Epithelial cell of prostate (primary cell): ENCODE measurements at places on chromosomes 4 and X.

DNA sequence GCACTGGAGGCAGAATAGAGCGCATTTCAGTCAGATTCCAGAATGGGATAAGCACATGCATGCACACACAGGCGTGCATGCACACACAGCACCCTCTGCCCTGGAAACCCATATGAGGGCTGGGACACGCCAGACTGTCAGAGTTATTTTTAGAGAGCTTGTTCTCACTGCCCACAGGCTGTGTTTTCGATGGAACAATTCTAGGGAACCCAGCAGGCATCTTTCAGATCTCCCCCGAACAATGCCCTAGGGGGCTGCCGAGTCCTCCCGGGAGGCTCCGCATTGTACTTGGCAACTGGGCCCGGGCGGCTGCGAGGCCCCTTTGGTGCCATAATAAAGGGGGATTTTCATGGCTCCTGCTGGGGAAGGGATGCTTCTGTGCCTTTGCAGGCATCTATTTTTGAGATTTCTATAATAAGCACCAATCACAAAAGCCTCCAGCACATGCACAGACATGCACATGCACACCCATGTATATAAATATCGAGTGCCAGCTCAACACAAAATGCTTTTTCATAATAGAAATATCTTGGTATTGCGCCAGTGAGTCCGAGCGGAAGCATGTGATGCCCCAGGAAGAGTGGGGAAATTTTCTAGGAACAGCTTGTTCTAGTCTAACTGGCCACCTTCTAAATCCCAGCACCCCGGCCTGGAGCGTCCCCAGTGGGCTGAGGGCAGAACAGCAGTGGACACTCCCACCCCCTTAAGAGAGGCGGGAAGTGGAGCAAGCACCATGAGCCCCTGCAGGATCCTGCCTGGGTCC, 88.5 kb downstream of the PHKA2 start:
- DNase-seq: peak; percentile 50

GRCh38 chr4:42150653-42151567, 1.5 kb downstream of the BEND4 start:
- DNase-seq: no peak

- DNase-seq: no peak
Measured at GRCh38 chrX:30343206-30343605, 34.0 kb upstream of the NR0B1 start.

DNA sequence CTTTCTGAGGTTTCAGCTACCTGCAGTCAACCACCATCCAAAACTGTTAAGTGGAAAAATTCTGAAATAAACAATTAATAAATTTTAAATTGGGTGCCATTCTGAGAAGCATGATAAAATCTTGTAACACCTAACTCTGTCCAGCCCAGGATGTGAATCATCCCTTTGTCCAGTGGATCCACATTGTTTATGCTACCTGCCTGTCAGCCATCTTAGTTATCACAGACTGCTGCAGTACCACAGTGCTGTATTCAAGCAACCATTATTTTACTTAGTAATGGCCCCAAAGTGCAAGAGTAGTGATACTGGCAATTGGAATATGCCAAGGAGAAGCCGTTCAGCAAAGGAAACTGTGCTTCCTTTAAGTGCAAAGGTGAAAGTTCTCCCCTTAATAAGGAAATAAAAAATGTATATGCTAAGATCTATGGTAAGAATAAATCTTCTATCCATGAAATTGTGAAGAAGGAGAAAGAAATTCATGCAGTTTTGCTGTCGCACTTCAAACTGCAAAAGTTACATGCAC, 20.6 kb downstream of the CAMK2D start:
- DNase-seq: no peak

GRCh38 chr4:11428231-11428898, at the start of gene HS3ST1:
TSS of gene HS3ST1 (minus strand) at chr4:11428894. CDS start at chr4:11400005, 28,889 bp downstream.
- DNase-seq: no peak

DNA sequence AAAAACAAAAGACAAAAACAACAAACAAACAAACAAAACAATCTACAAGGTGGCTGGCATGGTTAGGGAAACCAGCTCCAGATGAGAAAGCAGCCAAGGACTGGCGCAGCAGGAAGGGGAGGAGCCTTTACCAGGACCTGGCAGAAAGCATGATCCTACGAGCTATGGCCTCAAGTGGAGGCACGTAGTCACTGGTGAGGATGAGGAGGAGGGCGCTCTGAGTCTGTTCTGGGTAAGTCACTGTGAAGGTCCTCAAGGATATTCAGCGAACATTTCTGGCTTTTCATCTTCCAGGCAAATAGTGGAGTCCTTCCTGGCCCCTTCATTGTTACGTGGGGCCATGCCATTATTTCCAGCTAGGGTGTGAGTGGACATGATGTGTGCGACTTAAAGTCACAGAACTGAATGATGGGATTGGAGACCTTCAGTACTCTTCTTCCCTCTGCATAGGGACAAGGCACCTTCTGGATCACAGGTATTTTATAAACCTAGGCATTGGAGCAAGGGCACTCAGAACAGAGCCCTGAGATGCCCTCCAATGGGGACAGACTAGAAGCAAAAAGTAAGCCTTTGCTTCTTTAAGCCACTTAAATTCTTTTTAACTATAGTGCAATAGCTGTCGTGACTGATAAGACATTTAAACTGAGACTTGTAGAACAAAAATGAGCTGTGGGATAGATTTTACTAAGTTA, 771.3 kb downstream of the RAB28 start:
- DNase-seq: no peak

GRCh38 chr4:47010347-47010911, 17.0 kb upstream of the GABRA4 start:
- DNase-seq: no peak

- DNase-seq: no peak
Measured at GRCh38 chr4:58219179-58219578, 1109.0 kb upstream of the IGFBP7 start.

DNA sequence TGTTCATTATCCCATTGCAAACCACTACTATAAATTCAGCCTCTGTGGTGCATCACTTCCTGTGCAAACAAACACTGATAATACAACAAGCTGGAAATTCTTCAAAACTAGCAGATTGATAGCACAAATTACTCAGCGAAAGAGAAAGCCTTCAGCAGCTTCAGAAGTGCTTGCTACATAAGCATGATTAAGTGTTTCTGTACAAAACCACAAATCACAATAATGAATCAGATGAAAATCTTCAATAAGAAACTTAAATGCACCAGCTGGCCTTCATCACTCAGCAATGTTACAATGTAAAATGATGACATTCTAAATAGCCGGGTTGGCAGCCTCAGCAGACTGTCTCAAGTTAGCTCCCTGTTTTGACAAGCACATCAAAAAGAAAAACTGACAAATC, 262.2 kb downstream of the SPOCK3 start:
- DNase-seq: peak; percentile 87

- no peak for DNase-seq
Measured at GRCh38 chr4:82780752-82781231, 17.8 kb downstream of the SCD5 start.

- DNase-seq: no peak
Measured at GRCh38 chr4:84498935-84499623, at the start of gene NKX6-1. TSS of gene NKX6-1 (minus strand) at chr4:84499292. CDS start at chr4:84498228, 1,064 bp downstream.

GRCh38 chrX:134365904-134366303, 94.1 kb upstream of the HPRT1 start:
- peak; percentile 27 for DNase-seq

GRCh38 chr4:125397226-125397625, 82.5 kb downstream of the FAT4 start:
- DNase-seq: no peak

- no peak for DNase-seq
Measured at GRCh38 chrX:118383120-118383519, 37.2 kb downstream of the WDR44 start.

DNA sequence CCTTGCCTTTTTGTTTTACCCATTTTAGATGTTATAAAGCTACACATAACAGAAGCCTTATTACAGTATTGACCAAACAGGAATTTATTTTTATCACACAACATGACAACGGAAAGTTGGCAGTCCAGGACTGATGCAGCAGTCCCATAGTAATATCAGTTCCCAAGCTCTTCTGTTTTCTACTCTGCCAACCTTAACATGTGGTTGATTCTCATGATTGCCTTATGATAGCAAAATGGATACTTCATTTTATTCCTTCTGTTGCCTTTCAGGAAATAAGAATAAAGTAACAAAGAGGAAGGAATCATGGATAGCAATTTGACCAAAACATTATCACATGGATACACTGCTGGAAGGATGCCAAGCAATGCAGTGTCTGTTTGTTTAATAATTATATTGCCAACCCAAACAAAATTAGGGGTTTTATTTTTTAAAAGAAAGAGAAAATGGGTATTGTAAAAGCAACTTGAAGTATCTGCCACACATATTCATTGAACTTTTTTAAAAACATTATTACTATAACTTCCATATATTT, 275.7 kb downstream of the STPG2 start:
- no peak for DNase-seq

GRCh38 chr4:124432500-124432899, 280.0 kb downstream of the ANKRD50 start:
- no peak for DNase-seq
